T-helper 22 cell (primary cell): ENCODE measurements at places on chromosomes 5 and 9.

DNA sequence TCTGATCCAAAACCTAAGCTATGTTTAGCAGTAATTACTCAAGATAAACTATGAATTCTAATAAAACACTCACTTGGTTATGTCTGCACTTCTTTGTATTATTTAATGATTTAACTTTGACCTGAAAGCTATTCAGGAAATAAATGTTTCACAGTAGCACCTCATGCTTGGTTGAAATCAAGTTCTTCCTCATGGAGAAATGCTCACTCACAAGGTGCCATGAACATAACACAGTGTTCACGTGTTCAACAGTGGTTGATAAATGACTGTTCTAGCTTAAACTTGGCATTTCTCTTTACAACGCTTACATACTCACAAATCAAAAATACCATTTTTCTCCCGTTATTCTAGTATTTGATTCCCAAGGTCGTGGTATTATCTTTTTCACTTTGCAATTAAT is 35.8 kb downstream of the PUM3 start:
- DNase-seq, result no peak

GRCh38 chr9:114929201-114929600 is 1.2 kb downstream of the TNFSF8 start:
- no peak for DNase-seq

DNA sequence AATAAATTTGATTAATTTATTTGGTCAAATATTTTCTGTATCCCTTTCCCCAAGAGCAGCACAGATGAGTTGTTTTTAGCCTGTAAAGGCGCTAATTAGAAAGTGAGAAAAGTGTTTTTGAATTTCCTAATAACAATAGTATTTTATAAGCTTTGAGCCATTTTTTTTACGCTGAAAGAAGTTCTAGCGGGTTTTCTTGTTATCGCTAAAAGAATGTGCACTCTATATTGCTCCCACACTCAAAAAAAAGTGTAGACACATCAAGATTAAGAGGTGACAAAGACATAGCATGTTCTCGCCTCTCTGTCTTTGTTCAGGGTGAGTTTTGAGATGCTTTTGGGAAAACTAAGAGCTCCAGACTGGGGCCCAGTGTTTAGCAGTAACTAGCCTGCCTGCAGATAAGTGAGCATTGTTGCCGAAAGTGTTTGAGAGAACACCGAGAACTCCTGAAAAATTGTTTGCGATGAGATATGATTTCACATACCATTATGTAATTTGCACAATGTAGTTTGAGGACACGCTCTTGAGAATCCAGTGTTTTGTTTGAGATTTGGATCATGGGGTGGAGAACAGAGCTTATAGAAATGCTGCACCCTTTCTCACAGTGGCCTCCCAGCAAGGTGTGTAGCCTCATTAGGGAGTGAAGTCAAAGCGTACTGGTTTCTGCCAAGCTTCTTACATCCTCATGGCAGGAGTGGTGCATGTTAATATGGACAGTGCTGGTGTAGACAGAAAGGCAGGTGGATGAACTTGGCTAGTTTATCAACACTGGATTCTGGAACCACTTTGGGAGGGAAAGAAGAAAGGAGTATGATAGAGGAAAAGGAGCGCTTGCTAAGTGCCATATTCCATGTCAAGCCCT is 1.5 kb downstream of the F2R start:
- DNase-seq, result no peak

GRCh38 chr5:90994796-90995195 is 388.3 kb downstream of the ARRDC3 start:
- DNase-seq, result no peak

GRCh38 chr9:84617411-84618029 is 52.0 kb upstream of the NTRK2 start:
- no peak for DNase-seq

DNA sequence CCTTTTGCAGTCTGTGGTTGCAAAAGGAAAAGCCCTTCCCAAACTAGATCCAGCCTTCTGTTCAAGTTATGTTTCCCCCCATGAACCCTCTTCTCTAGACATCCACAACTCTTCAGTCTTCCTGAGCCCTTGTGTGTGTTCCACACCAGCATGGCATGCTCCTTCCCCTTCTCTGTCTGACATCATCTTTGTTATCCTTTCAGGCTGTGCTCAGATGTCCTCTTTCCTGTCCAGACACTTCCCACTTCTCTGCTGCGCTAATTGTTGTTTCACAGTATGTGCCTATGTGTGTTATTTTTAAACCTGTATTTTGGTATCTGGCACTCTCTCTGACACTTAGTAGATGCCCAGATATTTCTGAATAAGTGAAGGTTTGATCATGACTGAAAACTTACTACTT is 38.2 kb downstream of the FOCAD start:
- DNase-seq, result no peak

- DNase-seq, result no peak
Measured at GRCh38 chr9:15115702-15116101, 191.3 kb downstream of the TTC39B start.

DNA sequence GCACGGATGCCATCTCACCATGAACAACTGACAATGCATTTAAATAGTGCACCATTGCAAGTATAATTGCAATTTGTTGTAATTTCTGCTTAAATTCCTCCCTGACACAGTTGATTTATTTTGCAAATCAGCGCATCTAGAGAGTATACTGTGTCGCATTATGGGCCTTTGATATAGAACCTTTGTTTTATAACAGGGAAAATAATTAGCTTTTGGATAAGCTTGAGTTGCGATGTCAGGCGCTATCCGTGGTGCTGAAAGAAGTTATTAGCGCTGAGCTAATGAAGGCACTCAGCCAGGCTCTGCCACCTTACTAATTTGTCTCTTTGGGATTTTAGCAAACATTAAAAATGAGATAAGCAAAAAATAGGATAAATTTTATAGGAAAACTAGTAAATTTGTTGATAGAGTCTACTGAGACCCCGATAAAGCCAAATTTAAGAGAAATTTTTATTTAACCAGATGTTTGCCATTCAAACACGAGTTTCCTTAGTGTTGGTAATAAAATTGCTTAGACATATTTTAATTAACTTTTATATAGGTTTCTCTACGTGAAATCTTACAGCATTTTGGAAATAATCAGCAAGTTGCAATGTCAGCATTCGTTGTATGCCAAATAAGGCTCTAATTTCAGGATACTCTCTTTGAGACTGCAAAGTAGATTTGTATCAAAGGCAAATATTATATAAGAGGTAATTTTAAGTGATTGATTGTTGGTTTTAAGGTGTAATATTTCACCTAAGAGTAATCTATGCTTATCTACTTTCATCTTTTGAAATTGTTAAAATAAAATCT is 355.5 kb downstream of the TLR4 start:
- no peak for DNase-seq

DNA sequence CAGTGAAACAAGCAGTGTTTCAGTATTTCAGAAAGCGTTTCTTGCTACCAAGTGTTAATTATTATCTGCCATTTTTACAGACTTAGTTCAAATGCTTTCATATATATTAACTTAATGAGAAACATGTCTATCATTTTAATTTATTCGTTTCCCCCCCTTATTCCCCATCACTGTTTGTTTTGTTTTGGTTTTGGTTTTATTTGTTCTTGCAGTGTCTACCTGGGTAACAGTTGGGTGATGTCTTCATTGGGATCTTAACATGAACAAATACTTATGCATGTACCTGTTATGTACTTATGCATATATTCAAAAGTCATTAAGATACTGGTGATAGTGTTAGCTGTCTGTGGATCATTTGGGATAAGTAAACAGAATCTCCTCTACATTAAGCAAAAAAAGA is 108.0 kb downstream of the CDC42SE2 start:
- DNase-seq, result no peak

GRCh38 chr5:56011835-56012234 is 17.1 kb upstream of the IL6ST start:
- no peak for DNase-seq

- no peak for DNase-seq
Measured at GRCh38 chr9:82997476-82998140, 65.3 kb downstream of the RASEF start.

- no peak for DNase-seq
Measured at GRCh38 chr5:110333384-110333783, 393.1 kb downstream of the TMEM232 start.
